Sigmoid colon (tissue), 7 donors: ENCODE measurements at places on chromosomes 3 and 15.

- no peak for DNase-seq
These were observed 36.5 kb downstream of the ATOSA start for GRCh38 chr15:52642386-52643361.

DNA sequence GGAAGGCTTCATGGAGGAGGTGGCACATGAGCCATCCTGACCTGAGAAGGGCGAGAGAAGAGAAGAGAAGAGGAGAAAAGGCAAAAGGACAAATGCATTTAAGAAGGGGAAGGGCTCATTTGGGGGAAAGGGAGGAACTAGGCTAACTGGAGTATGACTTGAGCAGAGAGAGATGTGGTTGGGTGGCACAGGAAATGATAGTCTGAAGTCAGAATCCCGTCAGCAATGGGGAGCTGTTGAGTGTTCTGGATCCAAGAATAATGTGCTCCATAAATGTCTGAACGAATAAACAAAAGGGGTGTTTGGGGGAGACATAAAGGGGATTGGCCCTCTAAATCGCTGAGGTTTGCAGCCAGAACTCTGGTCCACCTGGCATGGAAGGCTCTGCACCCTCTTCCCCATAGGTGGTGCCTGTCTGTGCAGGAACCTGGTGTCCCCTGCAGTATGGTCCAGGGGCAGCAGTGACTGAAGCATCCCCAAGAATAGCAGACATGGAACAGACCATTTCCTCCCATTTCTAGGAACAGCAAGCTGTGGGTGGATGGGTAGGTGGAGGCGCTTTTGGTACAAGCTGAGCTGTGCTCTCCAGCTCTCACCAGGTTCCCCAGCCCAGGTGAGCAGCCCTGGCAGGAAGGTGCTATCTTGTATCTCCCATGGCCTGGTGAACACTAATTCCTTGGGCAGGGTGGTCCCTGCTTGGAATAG lies 15.2 kb downstream of the CORO2B start:
- no peak for DNase-seq

DNA sequence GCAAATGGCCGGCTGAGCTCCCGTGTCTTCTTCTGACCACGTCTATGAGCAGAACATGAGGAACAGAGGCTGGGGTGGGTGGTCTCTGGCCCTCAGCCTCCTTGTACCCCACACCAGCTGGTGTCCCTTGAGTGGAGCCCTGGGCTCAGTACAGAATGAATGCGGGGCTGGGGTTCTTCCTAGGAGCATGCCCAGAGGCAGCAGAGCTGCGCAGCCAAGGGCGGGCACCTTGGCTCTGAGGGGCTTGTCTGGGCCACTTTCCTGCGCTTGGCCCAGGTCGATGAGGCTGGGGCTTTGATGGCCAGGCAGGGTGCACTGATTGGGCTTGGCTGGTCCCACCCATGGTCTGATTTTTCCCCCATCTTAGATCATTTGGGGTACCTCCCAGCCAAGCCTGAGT lies 6.4 kb downstream of the SCN5A start:
- peak; percentile 40 for DNase-seq

- no peak for DNase-seq
These were observed 21.9 kb downstream of the PAQR9 start for GRCh38 chr3:142941373-142942123.

- DNase-seq = no peak
These were observed 4.8 kb upstream of the ZMAT3 start for GRCh38 chr3:179076243-179077027.

- DNase-seq = no peak
These were observed 72.9 kb downstream of the RBMS3 start for GRCh38 chr3:29353807-29354206.

DNA sequence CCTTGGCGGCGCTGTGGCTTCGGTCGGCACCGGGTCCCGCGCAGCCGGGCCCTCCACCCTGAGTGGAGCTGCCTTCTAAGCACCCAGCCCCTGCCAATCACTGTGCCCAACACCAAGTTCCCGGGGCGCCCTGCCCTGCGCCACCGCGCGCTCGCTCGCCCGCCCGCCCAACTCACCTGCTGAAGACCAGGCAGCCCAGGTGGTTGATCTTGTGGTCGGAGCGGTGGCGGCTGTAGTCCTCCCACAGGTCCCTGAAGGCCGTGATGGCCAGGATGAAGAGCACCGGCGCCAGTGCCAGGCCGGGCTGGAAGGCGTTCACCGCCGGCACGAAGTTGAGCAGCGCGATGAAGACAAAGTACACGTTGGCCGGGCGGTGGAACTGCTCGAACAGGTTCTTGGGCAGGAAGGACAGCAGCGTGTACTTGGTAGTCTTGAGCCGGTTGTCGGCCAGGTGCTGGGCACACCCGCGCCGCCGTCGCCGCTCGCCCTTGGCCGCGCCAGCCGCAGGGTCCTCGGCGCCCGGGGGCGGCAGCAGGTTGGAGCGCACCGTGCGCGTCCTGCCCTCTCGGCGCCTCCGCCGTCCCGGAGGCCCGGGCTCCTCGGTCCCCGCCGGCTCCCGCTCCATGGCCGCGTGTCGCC lies 536 bp downstream of the ATP10A start:
- DNase-seq = no peak

- no peak for DNase-seq
These were observed 56.9 kb downstream of the FLNB start for GRCh38 chr3:58064923-58065638.

DNA sequence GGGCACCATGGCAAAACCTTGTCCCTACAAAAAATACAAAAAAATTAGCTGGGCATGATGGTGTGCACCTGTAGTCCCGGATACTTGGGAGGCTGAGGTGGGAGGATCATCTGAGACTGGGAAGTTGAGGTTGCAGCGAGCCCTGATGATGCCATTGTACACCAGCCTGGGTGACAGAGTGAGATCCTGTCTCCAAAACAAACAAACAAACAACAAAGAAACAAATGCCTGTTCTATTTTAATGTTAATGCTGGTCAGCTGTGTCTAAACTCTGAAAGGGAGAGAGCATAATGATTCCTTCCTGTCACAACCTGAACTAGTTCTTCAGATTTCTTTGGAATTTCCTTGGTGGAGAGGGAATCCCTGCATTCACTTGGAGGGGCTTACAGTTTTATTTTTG lies 413.0 kb upstream of the TBL1XR1 start:
- DNase-seq = no peak

GRCh38 chr3:46030626-46031025 lies 3.3 kb upstream of the XCR1 start:
- no peak for DNase-seq

DNA sequence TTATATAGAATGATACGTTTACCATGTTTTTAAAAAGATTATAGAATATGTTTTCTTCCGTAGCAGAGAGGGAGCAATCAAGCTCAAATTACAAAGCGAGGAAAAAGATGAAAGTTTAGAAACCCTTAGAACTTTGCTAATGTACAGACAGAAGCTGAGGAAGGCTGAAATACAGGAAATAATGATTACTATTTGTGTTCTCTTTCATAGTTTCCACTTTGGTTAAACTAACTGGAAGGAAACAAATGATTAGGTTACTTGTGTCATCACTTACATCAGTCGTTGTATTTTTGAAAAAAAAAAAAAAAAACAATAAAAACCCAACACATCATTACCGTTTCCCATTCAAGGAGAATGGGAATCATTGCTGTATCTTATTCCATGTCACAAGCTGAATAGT lies 337.8 kb upstream of the CBLB start:
- no peak for DNase-seq

- no peak for DNase-seq
These were observed 2.9 kb downstream of the SOX14 start for GRCh38 chr3:137766876-137767537.

GRCh38 chr3:184559336-184559735 lies 2.2 kb upstream of the EPHB3 start:
- DNase-seq = no peak

GRCh38 chr3:194381460-194381875 lies 11.9 kb upstream of the LRRC15 start:
- DNase-seq = no peak

DNA sequence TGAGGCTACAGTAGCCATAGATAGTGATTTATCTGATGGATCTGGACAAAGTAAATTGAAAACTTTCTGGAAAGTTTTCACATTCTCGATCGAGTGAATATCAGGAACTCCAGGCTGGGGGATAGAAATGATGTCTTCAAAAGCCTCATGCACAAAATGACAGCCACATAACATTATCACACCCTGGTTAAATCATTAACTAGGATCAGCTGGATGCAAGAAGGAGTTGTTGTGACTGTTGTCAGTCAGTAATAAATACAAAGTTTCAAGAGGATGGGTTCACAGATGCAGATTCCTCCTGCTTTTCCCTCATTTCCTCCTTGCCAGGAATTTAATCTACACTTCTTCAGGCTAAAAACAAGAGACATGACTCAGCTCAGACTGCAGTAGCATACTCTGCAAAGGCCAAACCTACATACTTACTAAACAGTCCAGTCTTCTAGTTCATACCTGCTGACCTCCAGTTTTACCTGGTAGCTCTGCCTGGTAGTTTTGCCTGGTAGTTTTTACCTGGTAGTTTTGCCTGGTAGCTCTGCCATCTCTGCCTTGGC lies 40.9 kb downstream of the C2CD4A start:
- no peak for DNase-seq

DNA sequence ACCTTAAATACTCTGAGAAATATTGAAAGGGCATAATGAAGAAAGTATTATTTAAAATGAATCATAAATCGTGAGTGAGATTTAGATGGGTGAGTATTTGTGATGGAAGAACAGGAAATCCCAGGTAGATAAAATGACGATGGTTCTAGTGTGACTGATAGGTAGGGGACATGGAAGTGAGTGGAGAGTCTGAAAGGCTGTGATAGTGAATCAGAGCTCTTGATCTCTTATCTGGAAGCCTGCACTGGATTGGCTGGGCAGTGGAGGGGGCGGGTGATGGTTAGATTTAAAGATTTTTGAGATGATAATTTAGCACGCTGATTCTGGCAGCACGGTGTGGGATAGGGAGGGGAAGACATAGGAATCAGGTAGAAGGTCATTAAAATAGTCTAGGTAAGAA lies 20.1 kb downstream of the HGD start:
- DNase-seq = no peak

DNA sequence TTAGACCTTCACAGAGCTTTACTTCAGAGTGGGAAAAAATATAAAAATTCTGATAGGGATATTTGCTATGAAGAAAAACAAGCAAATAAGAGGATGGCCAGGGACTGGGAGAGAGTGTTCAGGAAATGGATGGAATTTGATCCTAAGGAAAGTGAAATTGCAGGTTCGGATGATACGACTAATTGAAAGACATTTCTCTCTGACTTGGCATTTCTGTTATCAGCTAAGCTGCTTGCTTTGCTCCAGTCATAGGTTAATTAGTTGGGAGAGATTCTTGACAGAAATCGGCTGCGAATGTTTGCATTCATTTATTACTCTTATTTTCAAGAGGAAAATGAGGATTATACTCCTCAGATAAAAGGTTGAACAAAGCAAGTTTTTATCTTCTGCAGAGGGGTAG lies 808.7 kb upstream of the NECTIN3 start:
- DNase-seq = no peak

DNA sequence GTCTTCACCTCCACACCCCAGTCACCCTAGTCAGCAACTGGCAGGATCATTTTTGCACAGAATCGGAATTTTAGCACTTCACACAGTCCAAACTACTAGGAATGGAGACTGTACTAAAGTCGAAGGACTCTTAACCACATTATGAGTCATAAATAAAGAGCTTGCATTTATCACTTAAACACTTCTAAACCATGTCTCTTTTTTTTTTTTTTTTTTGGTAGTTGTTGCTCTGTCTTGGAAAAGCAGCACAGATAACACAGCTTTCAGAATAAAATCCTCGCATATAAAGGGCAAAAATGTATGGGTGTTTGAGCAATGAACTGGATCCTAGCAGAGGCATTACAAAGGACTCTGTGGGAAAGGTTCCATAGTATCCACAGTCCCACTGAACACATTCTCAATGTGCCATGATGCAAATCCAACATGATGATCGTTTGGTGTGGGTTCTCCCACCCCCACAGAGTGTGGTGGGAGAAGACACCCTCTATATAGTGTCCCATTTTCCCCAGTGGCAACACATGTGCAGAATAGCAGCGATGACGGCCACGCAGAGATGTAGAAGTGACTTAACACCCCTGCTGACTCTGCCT lies 47.1 kb downstream of the FOXP1 start:
- DNase-seq = no peak

- no peak for DNase-seq
These were observed 113.8 kb upstream of the EPHA6 start for GRCh38 chr3:96700322-96701315.

- no peak for DNase-seq
These were observed 982.9 kb downstream of the TUSC7 start for GRCh38 chr3:117692416-117692995.

DNA sequence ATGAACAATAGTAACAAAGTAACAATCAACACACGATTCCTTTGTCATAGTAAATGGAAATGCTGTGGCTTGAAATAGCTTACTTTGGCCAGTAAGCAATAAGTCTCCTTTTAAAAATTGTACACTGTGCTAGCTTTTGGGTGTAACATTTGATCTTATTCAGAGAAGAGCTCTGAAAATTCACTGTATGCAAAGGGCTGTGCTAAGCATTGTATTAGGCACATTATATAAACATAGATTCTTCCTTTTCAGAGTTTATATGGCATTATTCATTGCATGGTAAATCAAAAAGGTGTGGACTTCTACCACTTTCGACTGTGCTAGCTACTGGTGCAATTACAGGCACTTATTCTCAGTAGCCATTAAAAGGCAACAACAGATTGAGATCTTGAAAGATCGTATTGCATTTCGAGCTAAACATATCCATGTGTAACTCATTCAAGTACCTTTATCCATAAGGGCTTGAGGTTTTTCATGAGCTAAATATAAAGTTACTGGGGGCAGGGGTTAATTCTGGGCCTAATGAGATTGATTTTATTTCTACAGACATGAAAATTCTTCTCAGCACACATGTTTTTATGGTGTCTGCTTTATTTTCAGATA lies 246.8 kb downstream of the NR1D2 start:
- no peak for DNase-seq

GRCh38 chr3:77254967-77255831 lies 215.3 kb downstream of the ROBO2 start:
- no peak for DNase-seq

DNA sequence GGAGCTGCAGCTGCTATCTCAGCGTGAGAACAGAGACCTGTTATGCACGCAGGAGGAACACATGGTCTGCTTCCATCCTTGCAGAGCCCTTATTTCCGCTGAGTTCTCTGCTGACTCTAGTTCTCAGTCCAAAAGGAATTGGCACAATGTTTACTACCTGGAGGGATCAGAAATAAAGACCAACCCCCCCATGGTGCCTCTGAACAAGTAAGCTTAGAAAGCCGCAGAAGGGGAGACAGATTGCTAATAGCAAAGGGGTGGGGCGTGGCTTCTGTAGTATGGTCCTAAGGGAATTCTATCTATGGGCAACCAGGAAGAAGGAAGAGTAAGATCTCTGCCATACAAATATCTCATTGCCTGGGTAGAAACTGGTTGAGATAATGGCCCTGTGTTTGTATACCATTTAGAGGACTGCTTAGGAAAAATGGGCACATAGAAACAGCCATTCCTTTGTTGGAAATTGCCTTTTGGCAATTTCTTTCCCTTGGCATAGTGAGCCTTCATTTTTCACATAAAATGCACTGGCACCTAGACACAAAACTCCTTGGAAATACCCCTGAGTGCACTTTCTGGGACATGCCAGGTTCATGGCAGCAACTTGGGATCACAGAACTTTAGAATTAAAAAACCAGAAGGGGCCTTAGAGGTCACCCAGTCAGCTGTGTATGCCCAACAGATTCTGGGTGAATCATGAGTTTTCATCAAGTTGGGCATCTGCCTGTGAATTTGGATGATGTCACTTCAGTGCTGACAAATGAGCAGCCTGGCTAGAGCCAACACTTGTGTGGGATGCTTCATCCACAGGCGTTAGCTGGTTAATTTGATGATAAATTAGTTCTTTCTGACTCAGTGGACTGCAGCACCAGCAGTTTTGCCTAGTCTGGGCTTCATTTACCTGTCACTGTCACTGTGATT lies 57.4 kb upstream of the STXBP5L start:
- no peak for DNase-seq

- no peak for DNase-seq
These were observed 13.3 kb upstream of the EHHADH start for GRCh38 chr3:185267193-185267592.
